ENCODE measurements at places on chromosomes 16 and 17.

DNA sequence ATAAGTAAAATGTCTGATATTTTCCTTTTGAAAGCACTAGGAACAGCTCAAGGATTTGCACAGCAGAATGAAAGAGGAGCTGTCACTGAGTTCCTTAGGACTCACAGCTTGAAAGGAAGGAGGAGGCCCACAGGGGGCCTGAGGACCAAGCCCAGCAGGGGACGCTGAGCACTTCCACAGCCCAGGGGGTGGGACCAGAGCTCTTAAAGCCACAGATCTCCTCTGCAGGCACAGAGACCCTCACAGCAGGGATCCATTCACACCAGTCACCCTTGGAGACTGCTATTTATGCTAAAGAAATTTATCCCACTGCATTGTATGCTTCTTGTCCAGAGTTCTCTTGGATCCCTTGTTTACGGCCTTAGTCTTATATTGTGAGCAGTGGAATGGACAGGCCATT lies 253.3 kb downstream of the STX8 start:
- peaks cover 11% of the 10 kb centered on the region for H3K36me3 ChIP-seq
- no peaks in the 10 kb centered on the region for H3K27me3 ChIP-seq
- DNase-seq: no peak
- H3K4me3 ChIP-seq: no peak overlapping the region

GRCh38 chr17:14621826-14622614 lies 321.1 kb downstream of the HS3ST3B1 start:
- H3K4me1 ChIP-seq: peaks cover 25% of the 10 kb centered on the region
- H3K27me3 ChIP-seq: peaks cover 5% of the 10 kb centered on the region
- no peak overlapping the region for H3K27ac ChIP-seq
- no peak for DNase-seq
- H3K36me3 ChIP-seq: no peaks in the 10 kb centered on the region
- H3K4me3 ChIP-seq: no peak overlapping the region

DNA sequence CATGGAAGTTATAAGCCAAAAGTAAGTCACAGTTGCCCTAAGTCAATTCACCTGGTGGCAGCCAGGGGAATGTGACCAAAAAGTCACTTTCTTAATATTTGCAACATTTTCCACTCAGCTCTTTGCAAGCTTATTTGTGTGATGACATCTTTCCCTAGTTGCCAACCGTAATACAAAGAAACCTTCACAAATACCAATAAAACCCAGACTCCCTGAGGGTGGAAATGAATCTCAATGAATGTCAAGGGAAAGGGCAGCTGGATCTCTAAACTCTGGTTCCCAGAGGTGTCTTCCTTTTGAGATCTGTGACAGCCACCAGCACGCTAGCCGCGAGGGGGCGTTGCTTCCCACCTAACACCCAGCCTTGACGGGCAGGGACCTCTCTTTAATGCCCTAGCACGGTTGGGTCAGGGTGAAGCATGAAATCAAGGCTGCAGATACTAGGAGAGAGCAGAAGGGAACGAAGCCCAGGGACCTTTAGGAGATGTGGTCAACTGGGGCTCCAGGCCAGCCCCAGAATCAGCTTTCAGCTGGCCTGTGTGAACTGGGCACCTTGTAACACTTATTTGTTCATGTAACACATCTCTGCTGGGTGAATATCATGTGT lies 82.2 kb downstream of the CMC2 start:
- H3K27ac ChIP-seq: no peak overlapping the region
- H3K4me1 ChIP-seq: no peaks in the 10 kb centered on the region
- H3K27me3 ChIP-seq: peaks cover 3% of the 10 kb centered on the region
- peaks cover 19% of the 10 kb centered on the region for H3K36me3 ChIP-seq
- H3K4me3 ChIP-seq: no peak overlapping the region

GRCh38 chr16:1613211-1613622 lies 1.1 kb downstream of the CRAMP1 start:
- peaks cover 4% of the 10 kb centered on the region for H3K27me3 ChIP-seq
- H3K27ac ChIP-seq: peak overlapping the region; percentile 84
- H3K4me1 ChIP-seq: peaks cover 32% of the 10 kb centered on the region
- H3K4me3 ChIP-seq: peak overlapping the region; percentile 94
- DNase-seq: no peak

DNA sequence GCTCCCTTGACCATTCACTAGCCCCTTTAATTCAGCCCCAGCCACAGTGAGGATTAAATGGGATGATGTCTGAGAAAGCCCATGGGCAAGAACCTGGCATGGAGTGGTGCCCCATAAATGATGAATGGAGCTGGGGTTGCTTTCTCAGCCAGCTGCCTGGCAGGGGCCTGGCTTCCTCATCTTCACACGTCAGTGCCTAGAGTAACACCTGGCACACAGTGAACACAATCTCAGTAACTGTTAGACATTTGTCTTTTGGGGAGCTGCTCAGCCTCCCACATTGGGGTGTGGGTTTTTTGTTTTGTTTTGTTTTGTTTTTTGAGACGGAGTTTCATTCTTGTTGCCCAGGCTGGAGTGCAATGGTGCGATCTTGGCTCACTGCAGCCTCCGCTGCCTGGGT lies 47.5 kb upstream of the MEOX1 start:
- no peaks in the 10 kb centered on the region for H3K36me3 ChIP-seq
- DNase-seq: no peak
- peaks cover 14% of the 10 kb centered on the region for H3K4me1 ChIP-seq
- H3K27ac ChIP-seq: no peak overlapping the region
- H3K27me3 ChIP-seq: peaks cover 20% of the 10 kb centered on the region
